Activated T-helper 1 cell treated with Interleukin-2 at 50 U/mL for 16 hours (primary cell): ENCODE measurements at places on chromosomes 5 and 9.

GRCh38 chr5:147417135-147417813 is 92.6 kb downstream of the DPYSL3 start:
- DNase-seq, result no peak

DNA sequence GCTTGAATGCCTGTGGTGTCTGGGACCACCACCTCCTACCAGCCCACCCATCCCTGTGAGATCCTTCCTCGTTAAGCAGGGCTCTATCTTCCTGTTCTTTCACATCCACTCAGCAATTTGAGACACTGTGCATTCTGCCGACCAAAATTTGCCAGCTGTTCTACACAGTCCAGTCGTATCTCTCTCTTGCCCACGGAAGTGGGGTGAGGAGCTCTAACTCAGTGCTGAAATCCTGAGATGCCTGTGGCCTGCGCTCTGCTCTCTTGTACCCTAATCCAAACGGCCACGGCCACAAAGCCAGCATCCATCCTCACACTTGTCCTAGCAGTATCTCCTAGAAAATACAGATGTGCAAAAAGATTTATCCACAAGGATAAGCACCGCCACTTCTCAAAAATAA is 97.9 kb downstream of the MVB12B start:
- no peak for DNase-seq

DNA sequence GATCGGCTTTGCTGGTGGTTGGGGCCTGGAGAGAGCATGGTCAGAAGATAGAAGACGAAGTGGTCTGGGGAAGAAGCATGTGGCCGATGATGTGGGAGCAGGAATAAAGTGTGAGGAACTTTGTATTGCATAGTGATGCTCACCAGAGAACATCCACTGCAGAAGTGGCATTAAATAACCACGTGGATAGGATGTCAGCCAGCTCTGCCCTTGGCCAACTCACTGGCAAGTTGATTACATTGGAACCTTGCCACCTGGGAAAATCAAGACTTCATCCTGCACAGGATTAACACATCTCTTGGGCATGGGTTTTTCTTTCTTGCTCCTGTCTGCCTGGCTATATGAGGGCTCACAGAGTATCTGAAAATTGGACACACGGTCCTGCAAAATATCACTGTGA is 217.4 kb downstream of the DMRT2 start:
- DNase-seq, result no peak

- DNase-seq, result no peak
Observed at GRCh38 chr5:125695996-125696655, 727.1 kb upstream of the GRAMD2B start.
